CD8-positive, alpha-beta memory T cell (primary cell): ENCODE measurements at places on chromosomes 6 and 20. TPM values are rescaled to one million over a fixed set of nuclear protein-coding genes. Genes with fewer than 3 reads are reported as not detected.

DNA sequence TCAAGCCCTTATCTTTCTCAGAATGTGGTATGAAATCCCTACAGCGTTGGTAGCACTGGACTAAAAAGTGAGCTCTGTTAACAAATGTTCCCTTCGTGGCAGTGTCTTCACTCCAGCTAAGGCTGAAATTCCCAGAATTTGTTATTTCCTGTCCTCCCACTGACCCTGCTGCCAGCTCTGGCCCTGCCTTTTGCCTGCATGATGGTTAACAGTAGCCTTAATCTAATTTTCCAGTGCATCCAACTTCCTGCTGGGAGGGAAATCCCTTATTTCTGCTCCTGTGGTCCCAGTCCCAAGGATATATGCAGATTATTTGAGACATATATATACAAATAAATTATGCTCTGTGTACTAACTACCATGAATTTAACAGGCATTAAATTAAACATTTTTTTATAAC lies 157.2 kb upstream of the CARMIL1 start:
- H3K4me1 ChIP-seq: peaks cover 9% of the 10 kb centered on the region
- H3K27me3 ChIP-seq: no peaks in the 10 kb centered on the region
- peaks cover 4% of the 10 kb centered on the region for H3K36me3 ChIP-seq
- no peak overlapping the region for H3K27ac ChIP-seq
- DNase-seq: no peak

DNA sequence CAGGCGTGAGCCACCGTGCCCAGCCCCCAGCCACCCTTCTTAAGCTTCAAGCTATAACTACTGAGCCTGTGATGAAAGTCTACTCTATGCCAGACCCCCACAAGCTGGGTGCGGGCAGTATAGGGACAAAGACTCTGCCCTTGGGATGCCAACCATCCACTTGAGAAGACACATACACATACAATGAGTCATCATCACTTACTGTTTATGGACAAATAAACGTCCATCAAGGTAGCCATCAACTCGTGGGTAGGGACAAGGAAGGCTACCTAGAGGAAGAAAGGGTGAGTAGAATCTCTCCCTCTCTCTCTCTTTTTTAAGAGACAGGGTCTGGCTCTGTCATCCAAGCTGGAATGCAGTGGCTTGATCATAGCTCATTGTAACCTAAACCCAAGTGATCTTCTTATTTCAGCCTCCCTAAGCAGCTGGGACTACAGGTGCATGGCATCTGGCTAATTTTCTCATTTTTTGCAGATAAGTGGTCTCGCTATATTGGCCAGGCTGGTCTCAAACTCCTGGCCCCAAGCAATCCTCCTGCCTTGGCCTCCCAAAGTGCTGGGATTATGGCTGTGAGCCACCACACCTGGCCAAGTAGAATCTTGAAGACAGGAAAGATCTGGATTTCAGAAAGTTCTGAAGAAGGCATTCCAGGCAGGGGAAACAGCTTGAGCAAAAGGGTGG lies 2.6 kb upstream of the TP53INP2 start:
- no peaks in the 10 kb centered on the region for H3K36me3 ChIP-seq
- no peaks in the 10 kb centered on the region for H3K27me3 ChIP-seq
- H3K4me1 ChIP-seq: peaks cover 16% of the 10 kb centered on the region

GRCh38 chr6:33933101-33933500 lies 129.3 kb upstream of the MLN start:
- no peaks in the 10 kb centered on the region for H3K4me1 ChIP-seq
- no peak for DNase-seq
- no peaks in the 10 kb centered on the region for H3K36me3 ChIP-seq
- no peak overlapping the region for H3K4me3 ChIP-seq
- no peaks in the 10 kb centered on the region for H3K27me3 ChIP-seq

GRCh38 chr6:118203545-118203944 lies 296.5 kb downstream of the SLC35F1 start:
- H3K27me3 ChIP-seq: no peaks in the 10 kb centered on the region
- no peak overlapping the region for H3K4me3 ChIP-seq
- no peaks in the 10 kb centered on the region for H3K4me1 ChIP-seq
- no peak for DNase-seq

DNA sequence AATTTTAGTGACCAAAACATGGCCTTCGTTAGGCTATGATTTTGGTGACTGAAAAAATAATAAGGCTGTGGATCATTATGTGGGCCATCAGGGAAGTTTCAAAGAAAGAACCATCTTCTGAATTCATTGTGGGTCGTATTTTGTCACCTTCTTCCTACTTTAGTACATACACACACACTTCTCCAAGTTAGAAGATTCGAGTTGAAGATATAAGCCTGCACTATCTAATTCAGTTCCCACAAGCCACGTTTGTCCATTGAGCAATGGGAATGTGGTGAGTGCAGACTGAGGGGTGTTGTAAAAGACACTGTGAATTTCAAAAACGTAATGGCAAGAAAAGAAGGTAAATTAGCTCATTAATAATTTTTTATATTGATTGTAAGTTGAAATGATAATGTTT lies 766.0 kb downstream of the KIF16B start:
- H3K4me1 ChIP-seq: no peaks in the 10 kb centered on the region
- no peak overlapping the region for H3K4me3 ChIP-seq
- H3K27ac ChIP-seq: no peak overlapping the region

- no peaks in the 10 kb centered on the region for H3K27me3 ChIP-seq
- H3K4me3 ChIP-seq: no peak overlapping the region
- no peak for DNase-seq
- H3K4me1 ChIP-seq: no peaks in the 10 kb centered on the region
Observed at GRCh38 chr6:163092876-163093275, 321.6 kb upstream of the QKI start.

- H3K36me3 ChIP-seq: peaks cover 43% of the 10 kb centered on the region
- no peak overlapping the region for H3K4me3 ChIP-seq
- H3K4me1 ChIP-seq: no peaks in the 10 kb centered on the region
- no peak overlapping the region for H3K27ac ChIP-seq
- H3K27me3 ChIP-seq: no peaks in the 10 kb centered on the region
Observed at GRCh38 chr6:136587527-136587926, 37.3 kb upstream of the MAP7 start.

DNA sequence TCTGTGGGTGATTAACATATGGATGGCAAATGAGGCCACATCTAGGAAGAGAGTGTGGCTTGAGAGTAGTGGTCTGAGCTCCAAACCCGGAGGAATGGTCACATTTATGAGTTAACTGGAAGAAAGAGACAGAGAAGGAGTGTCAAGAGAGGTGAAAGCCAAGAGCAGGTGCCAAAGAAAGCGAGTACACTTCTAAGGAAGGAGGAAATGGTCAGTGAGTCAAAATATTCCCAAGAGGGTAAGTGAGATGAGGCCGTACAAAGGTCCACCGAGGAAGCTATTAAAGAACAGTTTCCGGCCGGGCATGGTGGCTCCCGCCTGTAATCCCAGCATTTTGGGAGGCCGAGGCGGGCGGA lies 104.5 kb upstream of the RNF24 start:
- H3K4me1 ChIP-seq: no peaks in the 10 kb centered on the region
- no peak overlapping the region for H3K4me3 ChIP-seq
- DNase-seq: no peak
- no peak overlapping the region for H3K27ac ChIP-seq
- H3K36me3 ChIP-seq: no peaks in the 10 kb centered on the region

DNA sequence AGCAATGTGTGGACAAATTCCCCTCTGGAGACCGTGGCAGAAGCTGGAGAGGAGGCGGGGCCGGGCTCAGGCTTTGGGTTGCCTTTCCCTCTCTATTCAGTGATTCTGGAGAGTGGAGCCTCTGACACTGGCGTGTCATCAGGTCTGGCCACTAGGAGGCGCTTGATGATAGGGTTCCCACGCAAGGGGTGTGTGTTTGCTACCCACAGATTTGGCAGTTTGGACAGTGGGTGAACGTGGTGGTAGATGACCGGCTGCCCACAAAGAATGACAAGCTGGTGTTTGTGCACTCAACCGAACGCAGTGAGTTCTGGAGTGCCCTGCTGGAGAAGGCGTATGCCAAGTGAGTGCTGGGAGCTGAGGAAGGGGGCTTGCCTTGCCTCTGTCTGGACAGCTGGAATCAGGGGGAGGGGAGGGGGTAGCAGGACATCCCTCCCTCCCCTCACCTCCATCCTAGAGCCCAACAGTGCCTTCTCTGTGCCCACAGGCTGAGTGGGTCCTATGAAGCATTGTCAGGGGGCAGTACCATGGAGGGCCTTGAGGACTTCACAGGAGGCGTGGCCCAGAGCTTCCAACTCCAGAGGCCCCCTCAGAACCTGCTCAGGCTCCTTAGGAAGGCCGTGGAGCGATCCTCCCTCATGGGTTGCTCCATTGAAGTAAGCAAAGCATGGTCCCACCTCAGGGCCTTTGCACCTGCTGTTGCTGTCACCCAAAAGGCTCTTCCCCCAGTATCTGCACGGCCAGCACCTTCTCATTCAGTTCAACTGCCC lies 14.3 kb downstream of the CAPN11 start:
- peaks cover 3% of the 10 kb centered on the region for H3K4me1 ChIP-seq
- H3K27ac ChIP-seq: no peak overlapping the region
- no peaks in the 10 kb centered on the region for H3K27me3 ChIP-seq
- no peak overlapping the region for H3K4me3 ChIP-seq
- no peaks in the 10 kb centered on the region for H3K36me3 ChIP-seq
- peak; percentile 60 for DNase-seq

DNA sequence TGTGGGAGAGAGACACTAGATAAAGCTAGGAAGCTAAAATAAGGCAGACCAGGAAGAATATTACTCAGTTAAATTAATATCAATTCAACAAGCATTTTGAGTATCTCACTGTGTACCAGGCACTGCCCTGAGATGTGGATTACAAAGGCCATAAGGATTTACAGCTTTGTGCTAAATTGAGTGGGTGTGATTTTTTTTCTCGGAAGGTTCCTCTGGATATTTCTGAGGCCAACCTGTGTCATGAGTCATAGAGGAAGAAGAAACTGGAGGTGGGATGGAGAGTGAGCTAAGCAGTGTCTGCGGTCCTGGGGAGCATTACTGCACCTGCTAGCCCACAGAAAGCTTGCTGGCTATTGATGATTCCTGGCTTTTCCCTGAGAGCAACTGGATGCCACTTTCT lies 135.2 kb downstream of the RFPL4B start:
- no peak overlapping the region for H3K4me3 ChIP-seq
- H3K27me3 ChIP-seq: no peaks in the 10 kb centered on the region
- DNase-seq: no peak
- H3K4me1 ChIP-seq: no peaks in the 10 kb centered on the region
- no peaks in the 10 kb centered on the region for H3K36me3 ChIP-seq
- H3K27ac ChIP-seq: no peak overlapping the region

GRCh38 chr6:21085643-21086042 lies 507.9 kb upstream of the SOX4 start:
- DNase-seq: no peak
- no peaks in the 10 kb centered on the region for H3K36me3 ChIP-seq
- no peak overlapping the region for H3K4me3 ChIP-seq
- H3K27ac ChIP-seq: no peak overlapping the region
- no peaks in the 10 kb centered on the region for H3K4me1 ChIP-seq

- no peaks in the 10 kb centered on the region for H3K4me1 ChIP-seq
- H3K27me3 ChIP-seq: no peaks in the 10 kb centered on the region
- no peaks in the 10 kb centered on the region for H3K36me3 ChIP-seq
- H3K27ac ChIP-seq: no peak overlapping the region
- no peak for DNase-seq
Observed at GRCh38 chr6:14889611-14890593, 356.0 kb upstream of the JARID2 start.

GRCh38 chr6:16746401-16746800 lies 14.9 kb downstream of the ATXN1 start:
- H3K36me3 ChIP-seq: peaks cover 4% of the 10 kb centered on the region
- H3K27ac ChIP-seq: no peak overlapping the region
- peaks cover 17% of the 10 kb centered on the region for H3K4me1 ChIP-seq
- no peak for DNase-seq
- no peak overlapping the region for H3K4me3 ChIP-seq

- H3K27ac ChIP-seq: no peak overlapping the region
- peaks cover 37% of the 10 kb centered on the region for H3K4me1 ChIP-seq
- DNase-seq: no peak
- no peak overlapping the region for H3K4me3 ChIP-seq
- no peaks in the 10 kb centered on the region for H3K27me3 ChIP-seq
- H3K36me3 ChIP-seq: peaks cover 44% of the 10 kb centered on the region
Observed at GRCh38 chr6:36505744-36506534, 41.3 kb downstream of the STK38 start.

FGD2 gene
- 1.3 TPM for total RNA-seq

KCNQ5 gene
- total RNA-seq: 8.5 TPM
